ENCODE measurements at places on chromosomes 2 and 18.

- DNase-seq: no peak
Measured at GRCh38 chr2:95052804-95053479, 27.4 kb downstream of the MAL start.

DNA sequence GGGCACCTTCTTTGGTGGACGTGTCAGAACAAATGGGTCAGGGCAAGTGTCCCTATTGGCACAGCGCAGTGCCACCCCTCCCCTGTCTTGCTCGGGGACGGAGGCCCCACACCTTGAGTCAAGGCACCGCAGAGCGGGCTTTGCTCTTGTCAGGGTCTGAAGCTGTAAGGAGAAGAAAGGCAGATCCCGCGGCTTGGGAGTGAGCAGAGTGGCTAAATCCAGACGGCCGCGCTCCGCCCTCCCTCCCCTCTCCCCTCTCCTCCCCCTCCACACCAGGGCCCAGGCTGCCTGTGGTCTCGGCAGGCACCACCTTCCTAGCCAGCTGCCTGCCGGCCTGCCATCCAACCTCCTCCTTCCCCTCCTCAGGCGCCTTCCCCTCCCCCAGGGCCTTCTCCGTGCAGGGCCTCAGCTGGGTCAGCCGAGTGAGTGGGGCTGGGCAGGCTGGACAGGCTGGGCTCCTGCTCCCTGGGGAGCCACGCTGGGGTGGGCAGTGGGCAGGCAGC, 25.8 kb downstream of the SPEG start:
- DNase-seq: no peak

DNA sequence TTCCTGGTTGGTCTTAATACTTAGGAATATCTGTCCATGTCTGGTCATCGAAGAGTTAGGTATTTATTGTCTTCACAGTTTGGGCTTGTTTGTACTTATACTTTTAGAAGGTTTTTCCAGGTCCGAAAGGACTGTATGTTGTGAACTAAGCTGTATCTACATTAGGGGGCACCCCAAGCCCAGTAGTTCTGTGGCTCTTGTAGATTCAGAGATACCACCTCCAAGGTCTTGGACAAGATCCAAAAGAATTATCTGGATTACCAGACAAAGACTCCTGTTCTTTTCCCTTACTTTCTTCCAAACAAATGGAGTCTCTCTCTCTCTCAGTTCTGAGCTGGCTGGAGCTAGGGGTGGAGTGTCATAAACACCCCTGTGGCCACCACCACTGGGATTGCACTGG, 328.7 kb downstream of the ZNF804A start:
- DNase-seq: no peak

DNA sequence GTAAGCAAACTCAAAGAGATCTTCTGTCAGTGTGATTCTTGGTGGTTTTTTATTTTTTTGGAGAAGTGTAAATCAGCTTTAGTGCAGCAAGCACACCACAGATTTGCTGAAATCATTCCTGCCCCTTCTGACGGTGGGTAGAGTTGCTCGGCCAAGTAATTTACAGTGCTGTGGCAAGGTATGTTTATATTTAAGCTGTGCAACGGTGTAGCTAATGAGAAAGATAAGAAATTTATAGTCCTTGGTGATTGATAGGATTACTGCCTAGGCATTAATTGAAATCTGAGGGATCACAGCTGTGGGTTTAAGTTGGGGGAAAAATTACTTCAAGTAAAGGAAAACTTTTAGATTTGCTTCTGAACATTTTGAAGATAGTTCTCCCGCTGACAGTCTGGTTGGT, 286.6 kb downstream of the AGAP1 start:
- no peak for DNase-seq

Data from activated T-cell treated with anti-CD3 and anti-CD28 coated beads, Interleukin-2, amount 50 U/mL, for 1 hour (primary cell).